ENCODE measurements at places on chromosomes 11 and 22.

DNA sequence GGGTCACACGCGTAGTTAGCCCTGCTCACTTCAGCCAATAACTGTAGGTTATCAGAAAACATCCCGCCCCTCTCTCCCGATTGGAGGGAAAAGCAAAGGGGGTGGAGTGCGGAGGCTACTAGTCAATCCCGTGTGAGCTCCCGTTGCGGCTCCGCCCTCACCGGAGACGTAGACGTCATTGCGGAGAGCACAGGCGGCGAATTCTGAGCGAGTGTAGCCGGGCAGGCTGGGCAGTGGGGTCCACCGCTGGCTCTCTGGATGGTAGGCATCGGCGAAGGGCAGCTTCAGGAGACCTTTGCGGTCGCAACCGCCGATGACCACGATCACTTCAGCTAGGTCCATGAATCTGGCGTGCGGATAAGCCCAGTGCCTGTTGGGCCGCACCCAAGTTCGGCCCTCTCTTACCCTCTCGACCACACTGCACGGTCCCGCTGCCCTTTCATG is 4.7 kb downstream of the KLHL35 start:
- DNase-seq, result peak; percentile 82

DNA sequence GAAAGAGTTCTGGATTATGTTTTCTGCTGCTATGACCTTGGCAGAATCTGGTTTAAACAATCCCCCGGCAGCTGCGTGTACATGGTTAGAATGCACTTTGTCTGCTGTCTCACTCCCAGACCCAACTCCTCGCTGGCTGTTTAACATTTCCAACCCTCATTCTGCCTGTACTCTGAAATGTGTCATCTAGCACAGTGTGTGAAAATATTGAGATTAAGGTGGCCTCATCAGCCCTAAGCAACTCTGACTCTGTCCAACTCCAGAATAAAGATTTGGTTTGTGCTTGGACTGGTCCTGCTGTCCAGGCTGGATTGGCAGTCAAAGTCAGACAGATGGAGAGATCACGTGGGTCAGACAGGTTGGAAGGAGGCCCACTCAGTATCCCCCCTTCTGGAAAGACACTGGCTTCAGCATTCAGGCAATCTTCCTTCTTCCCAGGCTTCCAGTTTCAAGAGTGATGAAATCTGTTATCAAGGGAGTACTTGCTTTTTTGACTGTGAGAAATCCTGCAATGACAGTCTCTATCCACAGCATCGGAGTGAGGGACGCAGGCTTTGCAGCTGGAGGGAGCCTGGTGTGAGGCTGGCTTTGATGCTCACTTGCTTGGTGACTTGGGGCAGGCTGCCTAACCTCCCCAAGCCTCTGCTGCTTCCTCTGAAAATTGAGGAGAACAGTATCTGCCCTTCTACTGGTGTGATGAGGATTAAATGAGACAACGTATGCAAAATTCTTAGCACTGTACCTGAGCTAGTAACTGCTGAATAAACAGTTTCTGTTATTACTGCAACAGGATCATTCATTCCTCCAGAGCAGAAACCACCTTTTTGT is 29.8 kb downstream of the ABTB2 start:
- no peak for DNase-seq

- no peak for DNase-seq
Measured at GRCh38 chr11:20980736-20981135, 311.4 kb downstream of the NELL1 start.

- no peak for DNase-seq
Measured at GRCh38 chr11:50178737-50179136, 146.1 kb downstream of the OR4C45 start.

GRCh38 chr22:33851821-33852384 is 68.4 kb downstream of the LARGE1 start:
- no peak for DNase-seq

DNA sequence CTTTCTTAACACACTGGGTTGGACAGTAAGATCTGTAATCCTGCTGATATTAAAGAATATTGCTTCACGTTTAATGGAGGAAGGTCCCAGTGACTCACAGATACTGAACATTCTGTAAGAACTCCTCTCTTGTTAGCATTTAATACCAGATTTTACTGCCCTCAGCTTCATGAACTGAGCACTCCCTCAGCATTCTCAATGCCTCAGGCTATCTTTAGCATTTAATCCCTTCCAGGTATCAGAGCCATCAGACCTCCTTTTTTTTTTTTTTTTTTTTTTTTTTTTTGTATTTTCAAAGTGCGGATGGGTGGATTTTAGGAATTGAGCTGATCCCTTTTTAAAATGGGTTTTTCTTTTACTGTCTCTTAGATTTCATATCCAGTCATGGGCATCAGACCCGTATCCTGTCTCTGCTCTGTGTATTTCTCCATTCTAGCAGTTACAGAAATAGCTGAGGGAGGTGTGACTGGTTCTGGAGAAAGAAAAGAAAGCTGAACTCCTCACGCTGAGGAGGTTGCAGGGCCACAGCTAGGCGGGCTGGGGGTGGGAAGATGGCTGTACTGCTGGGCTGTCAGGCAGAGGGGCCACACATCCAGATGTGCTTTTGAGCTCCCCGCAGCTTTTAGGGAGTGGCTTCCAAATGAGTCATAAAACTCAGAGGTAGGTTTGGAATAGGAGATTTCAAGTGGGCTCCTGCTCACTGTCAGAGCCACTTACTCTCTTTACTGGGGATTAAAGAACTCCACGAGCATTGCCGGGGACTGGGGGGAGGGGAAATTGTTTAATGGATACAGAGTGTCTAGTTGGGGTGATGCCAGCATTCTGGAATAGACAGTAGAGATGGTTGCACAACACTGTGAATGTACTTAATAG is 97.0 kb downstream of the SYT9 start:
- DNase-seq, result no peak

- DNase-seq, result no peak
Measured at GRCh38 chr11:120956710-120957495, 67.0 kb upstream of the TBCEL start.

- DNase-seq, result no peak
Measured at GRCh38 chr11:69307871-69308431, 14.0 kb downstream of the MYEOV start.

DNA sequence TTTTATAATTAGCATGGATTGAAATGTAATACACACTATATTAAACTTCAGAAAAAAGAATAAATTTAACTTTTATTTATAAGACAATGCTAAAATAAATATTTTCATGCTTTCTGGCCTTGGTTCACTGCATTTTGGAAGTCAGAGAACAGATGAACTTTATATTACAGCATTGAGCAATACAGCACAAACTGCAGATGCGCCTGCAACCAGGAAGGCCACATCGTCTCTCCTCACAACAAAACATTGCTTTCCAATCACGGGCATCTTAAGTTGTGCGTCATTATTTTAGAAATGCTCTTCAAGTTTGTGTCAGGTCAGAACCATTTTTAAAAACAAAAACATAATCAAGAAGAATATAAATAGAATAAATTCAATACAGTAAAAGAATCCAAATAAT is 89.3 kb upstream of the CEP126 start:
- no peak for DNase-seq

DNA sequence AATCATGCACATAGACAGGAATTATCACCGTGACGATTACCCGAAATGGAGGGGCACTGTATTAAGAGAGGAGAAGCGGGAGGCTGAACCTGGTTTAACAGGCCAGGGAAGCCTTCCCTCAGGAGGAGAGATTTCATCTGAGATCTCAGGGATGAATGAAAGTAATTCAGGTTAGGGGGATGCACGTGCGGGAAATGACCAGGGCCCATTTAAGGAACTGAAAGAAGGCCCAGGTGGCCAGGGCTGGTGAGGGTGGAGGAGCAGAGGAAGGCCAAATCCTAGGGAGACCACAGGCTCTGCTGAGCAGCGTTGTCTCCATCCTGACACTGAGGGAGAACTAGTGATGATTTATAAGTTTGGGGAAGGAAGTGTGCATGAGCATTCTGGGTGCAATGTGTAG is 16.3 kb upstream of the OPCML start:
- no peak for DNase-seq

GRCh38 chr11:43987384-43988039 is 45.1 kb downstream of the C11orf96 start:
- DNase-seq, result no peak

- no peak for DNase-seq
Measured at GRCh38 chr22:45033136-45033535, 23.3 kb upstream of the PHF21B start.

DNA sequence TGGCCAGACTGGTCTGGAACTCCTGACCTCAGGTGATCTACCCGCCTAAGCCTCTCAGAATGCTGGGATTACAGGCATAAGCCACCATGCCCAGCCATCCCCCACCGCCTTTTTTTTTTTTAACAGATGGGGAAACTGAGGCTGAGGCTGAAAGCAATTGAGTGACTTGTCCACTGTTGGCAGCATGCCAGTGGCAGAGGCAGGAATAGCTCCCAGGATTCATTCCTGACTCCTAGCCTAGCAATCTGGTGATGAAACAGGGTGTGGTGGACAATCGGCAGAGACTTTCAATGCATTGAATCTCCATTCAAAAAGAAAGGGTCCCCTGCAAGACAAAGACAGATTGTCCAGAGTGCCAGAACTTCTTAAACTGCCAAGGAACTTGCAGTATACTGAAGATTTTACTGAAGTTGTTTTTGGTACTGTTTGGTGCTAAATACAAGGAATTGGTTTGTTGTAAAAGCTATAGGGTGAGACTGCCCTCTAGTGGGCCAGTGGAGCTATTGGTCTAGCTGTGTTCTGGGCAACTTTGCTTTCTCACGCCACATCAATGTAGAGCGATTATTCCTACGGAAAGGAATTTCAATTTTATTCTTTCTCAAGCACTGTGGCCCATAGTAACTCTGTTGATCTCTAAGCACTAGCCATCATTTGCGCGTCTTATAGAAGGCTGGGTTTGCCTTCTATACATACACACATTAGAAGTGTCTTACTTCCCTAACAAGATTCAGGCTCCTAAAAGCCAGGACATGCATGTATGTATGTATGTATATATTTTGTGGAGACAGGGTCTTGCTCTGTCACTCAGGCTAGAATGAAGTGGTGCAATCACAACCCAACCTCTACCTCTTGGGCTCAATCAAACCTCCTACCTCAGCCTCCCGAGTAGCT is 21.0 kb downstream of the C22orf31 start:
- peak; percentile 71 for DNase-seq

DNA sequence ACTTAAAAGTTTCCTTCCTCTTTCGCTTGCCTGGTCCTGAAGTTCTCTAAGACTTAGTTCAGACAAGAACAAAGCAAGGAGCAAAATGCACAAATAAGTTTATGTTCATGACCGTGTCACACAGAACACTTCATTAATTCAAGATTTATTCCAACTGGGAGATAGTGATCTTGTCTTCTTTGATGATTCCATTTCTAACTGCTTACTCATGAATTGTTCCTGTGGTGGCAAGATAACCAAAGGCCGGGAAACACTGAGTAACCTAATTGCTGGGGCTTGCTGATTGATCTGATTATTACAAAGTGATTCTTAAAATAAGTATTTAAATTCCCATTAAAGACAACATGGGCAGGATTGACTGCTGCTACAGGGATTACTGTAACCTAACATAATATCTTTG is 1462.9 kb upstream of the RAG2 start:
- DNase-seq, result no peak

- peak; percentile 65 for DNase-seq
Measured at GRCh38 chr22:41382098-41382578, 396 bp downstream of the TEF start.

- DNase-seq, result no peak
Measured at GRCh38 chr11:13884158-13884799, 78.2 kb upstream of the SPON1 start.

GRCh38 chr11:75285776-75286360 is 45.3 kb downstream of the TPBGL start:
- DNase-seq, result no peak

DNA sequence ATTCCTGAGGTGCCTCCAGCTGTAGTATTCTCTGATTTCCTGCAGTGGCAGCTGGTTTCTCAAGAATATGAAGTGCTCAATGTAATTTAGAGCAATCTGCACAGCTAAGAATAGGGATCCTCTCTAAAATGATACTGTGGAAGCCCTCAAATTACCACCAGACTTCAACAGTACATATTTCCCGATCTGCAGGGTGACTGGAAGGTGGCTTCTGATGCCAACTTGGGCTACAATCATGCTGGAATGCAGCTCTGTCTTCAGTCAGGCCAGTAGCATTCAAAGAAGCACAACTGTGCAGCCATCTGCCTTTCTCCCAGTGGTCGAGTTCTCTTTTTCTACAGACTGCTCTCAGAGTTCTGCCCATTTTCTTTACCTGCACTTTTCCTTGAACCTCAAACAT is 55.5 kb upstream of the CD5 start:
- no peak for DNase-seq

- no peak for DNase-seq
Measured at GRCh38 chr11:35289821-35290220, 129.5 kb downstream of the SLC1A2 start.

- DNase-seq, result no peak
Measured at GRCh38 chr11:69416143-69416515, 65.3 kb upstream of the LINC01488 start.

DNA sequence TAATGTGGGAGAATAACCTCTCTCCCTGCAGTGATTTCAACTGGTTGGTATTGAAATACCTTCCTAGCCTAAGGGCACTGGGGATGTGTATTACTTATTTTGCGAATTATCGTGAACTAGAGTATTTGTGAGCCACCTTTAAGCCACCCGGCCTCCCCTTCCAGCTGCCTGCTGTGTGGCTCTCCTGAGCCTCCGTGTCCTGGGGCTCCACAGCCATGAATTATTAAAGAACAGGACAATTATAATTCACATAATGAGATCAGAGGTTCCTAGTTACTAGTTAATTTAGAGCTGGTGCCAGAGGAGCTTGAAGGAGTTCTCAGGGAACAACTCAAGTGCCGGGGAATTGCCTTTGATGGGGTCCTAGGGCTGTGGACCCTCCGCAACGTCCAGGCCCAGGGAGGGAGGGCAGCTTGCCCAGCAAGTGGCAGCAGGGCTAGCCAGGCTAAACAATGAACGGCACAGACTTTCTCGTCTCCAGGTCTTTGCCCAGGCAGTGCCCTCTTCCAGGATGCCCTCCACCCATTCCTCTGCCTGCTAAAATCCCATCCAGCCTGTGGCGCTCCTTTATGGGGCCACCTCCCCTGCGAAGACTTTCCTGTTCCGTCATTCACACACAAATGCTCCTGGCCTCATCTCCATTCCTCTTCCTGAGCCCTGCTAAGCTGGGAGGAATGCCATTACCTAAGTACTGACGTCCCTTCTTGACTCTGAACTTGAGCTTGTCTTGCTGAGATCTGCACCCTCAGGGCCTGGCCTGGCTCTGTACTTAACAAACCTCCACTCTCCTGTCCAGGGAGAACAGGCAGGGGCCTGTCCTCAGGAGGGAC is 91.5 kb downstream of the RTL6 start:
- no peak for DNase-seq

DNA sequence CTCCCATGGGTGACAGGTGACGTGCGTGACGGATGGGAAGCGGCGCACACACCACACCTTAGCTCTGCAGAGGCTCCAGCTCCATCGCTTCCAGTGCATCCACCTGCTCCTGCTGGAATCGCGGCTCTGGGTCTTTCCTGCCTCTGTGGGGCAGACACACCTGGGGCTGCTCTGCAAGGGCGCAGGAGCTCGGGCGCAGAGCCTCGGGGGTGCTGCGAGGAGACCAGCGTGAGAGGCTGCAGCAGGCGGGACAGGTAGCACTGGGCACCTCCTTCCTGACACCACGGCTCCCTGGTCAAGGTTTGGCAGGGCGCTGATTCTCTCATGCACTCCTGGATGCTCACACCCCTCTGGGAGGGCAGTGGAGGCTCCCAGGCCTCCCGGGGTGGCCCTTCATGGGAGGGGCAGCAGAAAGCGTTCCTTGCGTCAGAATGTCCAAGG is 1494.3 kb downstream of the BRD1 start:
- DNase-seq, result no peak

Data from stimulated activated CD8-positive, alpha-beta memory T cell treated with anti-CD3 and anti-CD28 coated beads, Interleukin-4, amount 100 ng/mL, for 48 hours (primary cell).